NCI-H2227 treated with DMSO at 0.1 percent for 48 hours (cell line): ENCODE measurements at places on chromosomes 11 and 22.
A peak's percentile ranks its signal among the peaks of the same experiment; 100 is the strongest.

- DNase-seq, result no peak
These were observed 98.0 kb upstream of the OR5AK2 start for GRCh38 chr11:56890584-56891305.

DNA sequence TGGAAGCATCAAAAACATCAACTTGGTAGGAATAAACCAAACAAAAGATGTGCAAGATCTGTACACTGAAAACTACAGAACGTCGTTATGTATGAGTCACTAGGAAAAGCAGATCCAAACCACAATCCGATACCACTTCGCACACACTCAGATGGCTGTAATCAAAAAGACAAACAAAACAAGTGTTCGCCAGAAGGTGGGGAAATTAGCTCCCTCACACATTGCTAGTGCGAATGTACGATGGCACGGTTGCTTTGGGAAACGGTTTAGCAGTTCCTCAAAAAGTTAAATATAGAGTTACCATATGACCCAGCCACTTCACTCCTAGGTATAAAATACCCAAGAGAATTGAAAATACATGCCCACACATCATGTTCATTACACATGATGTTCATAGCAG is 14.8 kb upstream of the CARD10 start:
- no peak for DNase-seq

GRCh38 chr11:134340354-134340964 is 8.7 kb downstream of the GLB1L2 start:
- no peak for DNase-seq

DNA sequence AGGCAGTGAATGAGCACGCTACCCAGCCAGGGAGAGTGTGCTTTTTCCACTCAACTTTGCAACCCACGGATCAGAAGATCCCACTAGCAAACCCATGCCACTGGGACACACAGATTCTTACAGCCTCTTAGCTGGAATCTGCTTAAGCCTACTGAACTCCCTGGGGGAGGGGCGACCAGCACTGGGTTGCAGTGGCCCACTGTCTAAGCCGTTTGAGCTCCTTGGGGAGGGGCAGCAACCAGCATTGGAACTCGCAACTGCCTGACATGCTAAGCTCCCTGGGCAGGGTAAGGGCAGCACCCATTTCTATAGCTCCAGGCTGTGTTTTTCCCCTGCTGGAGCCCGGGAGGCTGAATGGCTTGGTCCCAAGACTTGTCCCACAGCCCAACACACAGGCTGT is 99.6 kb downstream of the FAM168A start:
- DNase-seq, result no peak

DNA sequence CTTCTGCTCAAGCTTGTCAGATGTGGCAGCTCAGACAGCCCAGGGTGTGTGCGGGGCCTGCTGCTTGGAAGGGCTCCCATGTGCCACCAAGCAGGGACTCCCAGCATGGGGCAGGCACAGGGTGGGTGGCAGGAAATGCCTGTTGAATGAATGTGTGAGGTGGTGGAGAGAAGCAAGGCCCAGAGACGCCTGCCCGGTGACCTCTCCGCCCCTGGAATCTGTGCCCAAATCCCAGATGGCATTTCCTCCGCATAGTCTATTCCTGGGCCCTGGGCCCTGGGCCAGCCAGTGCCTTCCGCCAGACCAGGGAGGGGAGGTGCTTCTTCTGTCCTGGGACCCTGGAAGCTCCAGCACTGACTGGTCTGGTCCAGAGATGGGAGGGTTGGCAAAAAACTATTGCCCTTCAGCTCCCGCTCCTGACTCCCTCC is 3.7 kb downstream of the CST6 start:
- DNase-seq, result no peak

DNA sequence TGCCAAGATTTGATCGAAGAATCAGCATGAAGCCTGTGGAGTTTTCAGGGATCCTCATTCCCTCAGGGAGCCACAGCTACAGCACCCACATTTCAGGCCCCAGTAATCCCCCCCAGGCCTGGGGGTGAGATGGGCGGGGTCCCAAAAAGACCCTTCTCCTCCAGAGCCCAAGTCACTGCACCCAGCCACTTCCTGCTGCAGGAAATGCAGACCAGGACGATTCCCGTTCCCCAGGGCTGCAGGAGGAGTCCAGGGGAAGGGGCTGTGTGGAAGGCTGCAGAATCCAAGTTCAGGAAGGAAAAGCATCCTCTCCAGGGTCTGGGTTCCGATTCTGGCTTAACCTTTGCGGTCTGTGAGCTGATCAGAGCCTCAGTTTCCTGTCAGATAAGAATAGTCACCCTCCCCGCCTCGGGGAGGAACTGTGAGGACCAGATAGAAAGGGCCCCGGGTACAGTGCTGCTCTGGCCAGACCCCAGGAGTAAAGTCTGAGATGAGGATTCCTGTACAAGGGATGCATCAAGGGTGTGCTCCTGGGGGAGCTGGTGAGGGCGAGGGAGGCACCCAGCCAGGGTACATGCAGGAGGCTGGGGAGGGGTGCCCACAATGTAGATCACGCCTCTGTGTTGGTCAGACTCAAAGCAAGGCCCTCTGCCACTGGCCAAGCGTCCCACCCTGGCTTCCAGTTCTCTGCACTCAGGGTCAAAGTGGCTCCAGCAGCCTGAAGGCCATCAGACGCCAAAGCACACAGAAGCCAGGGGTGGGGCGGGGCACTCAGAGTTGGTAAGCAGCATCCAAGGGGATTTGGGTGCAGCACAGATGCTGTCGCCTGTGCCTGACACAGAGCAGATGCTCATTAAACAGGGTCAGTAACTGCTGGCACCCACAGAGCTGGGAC is 30.1 kb upstream of the TP53I11 start:
- DNase-seq, result no peak

- no peak for DNase-seq
These were observed 14.6 kb downstream of the APOA4 start for GRCh38 chr11:116808262-116809175.

GRCh38 chr11:126491092-126491491 is 135.6 kb downstream of the ST3GAL4 start:
- DNase-seq, result no peak

GRCh38 chr11:7004482-7004881 is 15.7 kb downstream of the ZNF214 start:
- DNase-seq, result no peak

DNA sequence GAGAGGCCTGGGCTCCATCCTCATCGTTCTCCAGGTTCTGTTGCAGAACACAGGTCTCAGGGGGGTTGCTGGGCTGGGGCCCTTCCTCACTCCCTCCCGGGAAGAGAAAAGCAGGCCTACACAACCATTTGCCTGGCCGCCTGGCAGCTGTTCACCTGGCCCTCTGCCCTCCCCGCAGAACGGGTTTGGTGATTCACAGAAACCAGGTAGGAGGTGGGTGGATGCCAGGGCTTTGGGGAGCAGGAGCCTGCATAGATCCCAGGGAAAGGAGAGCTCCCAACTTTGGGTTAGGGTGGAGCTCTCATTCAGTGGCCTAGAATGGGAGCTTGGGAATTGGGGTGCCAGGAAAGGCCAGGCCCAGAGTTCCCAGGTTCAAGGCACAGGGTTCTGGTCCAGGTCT is 995 bp downstream of the TMEM134 start:
- no peak for DNase-seq

DNA sequence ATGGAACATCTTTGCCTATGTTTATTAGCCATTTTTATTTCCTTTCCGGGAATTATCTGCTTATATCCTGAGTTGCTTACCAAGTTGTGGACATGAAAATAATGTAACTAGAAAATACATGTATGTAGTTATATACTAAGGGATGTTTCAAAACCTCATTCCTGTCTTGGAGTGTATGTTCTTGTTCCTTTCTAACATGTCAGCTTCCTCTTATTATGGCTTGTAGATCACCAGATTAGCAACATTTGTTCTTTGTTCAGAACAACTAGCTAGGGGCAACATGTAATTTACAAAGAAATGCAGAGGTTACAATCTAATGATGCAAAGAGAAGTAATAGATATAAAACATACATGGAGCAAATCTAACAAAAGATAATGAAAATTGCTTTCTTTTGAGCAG is 13.1 kb upstream of the TMEM123 start:
- no peak for DNase-seq

DNA sequence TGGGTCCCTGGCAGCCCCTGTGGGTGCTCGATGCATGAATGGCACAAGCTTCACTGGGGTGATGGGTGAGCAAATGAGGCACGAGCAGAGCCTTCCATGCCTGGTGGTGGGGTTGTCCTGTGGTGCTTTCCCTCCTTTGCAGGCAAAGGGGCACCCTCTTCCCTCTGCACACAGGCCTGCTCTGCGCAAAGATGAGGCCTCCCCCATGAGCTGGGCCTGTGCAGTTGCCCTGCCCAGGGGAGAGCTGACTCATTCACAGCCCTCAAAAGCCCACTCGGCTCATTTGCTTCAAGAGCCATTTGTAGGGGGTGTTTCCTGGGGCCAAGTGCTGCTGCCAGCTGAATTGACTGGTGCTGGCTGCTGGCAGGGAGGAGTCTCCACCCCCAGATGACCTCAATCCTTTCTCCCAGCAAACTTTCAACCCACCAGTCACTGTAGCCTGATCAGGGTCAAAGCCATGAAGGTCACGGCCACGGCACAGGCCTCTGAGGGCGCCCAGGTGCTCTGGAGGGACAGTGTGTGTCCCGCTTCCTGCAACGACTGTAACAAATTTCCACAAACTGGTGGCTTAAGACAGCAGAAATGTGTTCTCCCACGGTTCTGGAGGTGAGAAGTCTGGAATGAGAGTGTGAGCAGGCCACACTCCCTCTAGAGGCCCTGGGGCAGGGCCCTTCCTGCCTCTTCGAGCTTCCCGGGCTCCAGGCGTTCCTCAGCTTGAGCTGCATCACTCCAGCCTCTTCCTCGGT is 48.8 kb upstream of the ANO1 start:
- DNase-seq, result no peak

- DNase-seq, result no peak
These were observed 226.1 kb upstream of the FAT3 start for GRCh38 chr11:91998481-91998880.

GRCh38 chr22:37943136-37943824 is 10.1 kb downstream of the C22orf23 start:
- DNase-seq, result no peak

- peak; percentile 52 for DNase-seq
These were observed 27.8 kb upstream of the ZNRF3 start for GRCh38 chr22:28855355-28856094.

- DNase-seq, result no peak
These were observed 61.6 kb upstream of the PPARA start for GRCh38 chr22:46088541-46089311.

DNA sequence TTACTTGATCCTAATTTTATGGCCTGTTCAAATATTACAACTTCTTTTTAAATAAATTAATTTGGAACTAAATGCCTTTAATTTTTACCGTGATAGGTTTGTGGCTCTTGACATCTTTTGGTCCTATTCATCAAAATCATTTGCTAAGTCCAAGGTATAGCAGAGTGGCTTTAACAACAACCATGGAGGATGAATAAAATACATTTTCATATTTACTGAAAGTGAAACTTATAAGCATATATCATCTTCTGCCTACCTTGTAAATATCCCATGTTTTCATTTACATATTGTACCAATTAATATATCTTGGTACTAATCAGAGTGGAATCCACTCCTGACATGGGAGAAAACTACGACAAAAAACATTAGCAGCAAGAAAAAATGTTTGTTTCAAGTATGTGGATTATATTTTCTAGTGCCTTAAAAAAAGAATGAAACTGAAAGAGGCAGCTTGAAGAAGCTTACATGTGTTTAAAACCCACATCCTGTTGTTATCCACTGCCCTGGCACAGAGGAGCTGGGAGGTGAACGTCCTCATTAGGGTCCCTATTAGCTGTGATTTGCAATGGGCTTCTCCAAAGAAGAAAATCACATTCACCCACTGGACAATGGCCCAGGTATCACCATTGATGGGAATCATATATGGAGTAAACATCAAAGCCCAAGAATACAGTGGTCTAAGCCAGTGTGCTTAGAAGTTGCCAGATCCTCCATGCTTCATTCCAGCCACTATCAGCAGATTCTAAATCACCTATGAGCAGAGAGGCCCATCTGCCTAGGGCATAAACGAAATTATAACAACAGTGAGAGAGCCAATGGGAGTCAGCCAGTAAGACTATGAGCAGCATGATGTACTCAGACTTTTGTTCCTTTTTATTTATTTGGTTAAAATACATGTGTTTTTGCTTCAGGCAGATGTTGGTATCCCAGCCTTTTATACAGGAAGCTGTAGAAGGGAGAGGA is 84.7 kb downstream of the MAML2 start:
- no peak for DNase-seq

DNA sequence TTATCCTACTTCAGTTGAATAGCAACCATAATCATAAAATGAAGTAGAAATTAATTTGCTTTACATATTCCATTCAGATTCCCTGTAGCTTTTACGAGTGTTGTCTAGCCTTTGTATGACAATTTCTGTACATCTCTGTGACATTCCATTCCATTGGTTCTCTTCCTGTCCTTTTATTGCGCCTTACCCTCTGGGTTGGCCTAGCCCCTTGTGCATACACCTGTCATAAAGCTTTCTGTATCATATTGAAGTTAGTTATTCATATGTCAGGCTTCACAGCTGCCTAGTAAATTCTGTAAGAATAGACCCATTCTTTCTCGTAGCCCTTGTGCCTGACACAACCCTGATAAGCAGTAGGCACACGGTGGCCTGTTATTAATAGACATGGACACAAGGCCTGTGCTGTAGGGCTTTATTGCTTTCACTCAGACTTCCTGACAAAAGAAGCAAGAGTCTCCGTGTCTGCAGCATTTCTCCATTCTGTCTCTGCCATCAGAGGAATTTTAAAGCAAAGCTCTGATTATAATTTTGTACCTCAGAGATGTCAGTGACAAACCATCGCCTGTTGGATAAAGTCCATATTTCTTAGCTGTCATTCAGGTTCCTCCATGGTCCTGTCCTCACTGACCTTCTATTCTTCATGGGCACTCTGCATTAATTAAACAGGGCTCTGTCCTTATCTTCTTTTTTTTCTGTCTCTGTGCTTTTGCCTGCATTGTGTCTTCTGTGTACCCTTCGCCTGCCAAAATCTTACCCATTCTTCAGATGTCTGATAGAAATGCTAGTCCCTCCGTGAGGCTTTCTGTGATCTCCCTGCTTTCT is 49.4 kb downstream of the BID start:
- DNase-seq, result no peak

DNA sequence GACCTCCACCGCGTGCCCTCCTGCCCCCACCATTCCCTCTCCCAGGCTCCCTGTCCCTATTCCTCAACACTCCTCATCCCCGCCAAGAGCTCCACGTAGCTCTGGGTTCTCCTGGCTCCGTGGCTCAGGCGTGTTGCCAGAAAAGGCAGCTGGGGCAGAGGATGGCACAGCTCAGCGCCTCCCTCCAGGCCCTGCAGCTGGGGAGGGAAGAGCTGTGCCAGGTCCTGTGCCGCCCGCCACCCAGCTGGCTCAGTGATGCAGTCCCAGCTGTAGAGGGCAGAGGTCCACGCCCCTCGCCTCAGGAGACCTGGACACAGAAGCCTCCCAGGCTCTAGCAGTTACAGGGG is 4.2 kb downstream of the ARHGAP1 start:
- no peak for DNase-seq

- no peak for DNase-seq
These were observed 563 bp downstream of the GATD1 start for GRCh38 chr11:776561-777287.

DNA sequence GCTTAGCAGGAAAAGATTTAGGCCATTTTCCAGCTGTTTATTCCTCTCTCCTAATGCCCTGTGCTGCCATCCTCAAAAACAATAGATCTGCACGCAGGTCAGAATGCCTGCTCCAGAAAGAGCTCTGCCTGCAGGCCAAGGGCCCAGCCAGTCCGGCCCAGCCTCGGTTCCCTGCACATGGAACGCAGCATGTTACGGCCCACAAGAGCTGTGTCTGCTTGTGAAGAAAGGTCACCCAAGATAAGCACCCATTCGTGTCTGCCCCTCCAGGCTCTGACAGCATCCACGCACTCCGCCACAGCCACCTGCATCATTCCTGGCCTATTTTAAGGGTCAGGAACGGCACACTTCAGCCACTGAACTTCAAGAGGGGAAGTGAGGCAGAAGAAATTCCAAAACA is 152.2 kb downstream of the SPATA19 start:
- no peak for DNase-seq
